Stimulated activated CD4-positive, alpha-beta T cell treated with anti-CD3 and anti-CD28 coated beads, TNF-alpha, amount 100 ng/mL, for 1 hour (primary cell): ENCODE measurements at places on chromosomes 11 and 22.

GRCh38 chr11:124518989-124519451 lies 24.4 kb downstream of the OR8B12 start:
- DNase-seq = no peak

GRCh38 chr11:79101656-79102055 lies 339.2 kb downstream of the TENM4 start:
- no peak for DNase-seq

- DNase-seq = no peak
Measured at GRCh38 chr22:32144496-32145274, 14.4 kb downstream of the C22orf42 start.

GRCh38 chr22:42708417-42708816 lies 12.3 kb downstream of the A4GALT start:
- DNase-seq = no peak

DNA sequence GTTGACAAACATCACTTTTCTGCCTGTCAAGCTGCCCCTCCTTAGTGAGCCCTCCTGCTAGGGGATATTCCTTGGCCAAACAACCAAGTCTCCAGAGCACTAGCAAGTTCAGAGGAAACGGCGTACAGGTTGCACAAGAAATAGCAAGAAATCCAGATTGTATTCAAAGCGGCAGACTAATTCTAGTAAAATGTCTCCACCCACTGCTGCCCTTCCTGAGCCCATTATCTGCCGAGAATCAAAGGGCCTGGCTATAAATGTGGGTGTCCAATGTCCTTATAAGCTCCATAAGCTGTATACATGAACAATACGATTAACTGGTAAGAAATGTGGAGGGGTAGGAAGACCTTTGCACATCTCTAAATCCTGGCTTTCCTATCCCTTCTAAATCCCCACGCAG lies 44.0 kb upstream of the AKIP1 start:
- no peak for DNase-seq

DNA sequence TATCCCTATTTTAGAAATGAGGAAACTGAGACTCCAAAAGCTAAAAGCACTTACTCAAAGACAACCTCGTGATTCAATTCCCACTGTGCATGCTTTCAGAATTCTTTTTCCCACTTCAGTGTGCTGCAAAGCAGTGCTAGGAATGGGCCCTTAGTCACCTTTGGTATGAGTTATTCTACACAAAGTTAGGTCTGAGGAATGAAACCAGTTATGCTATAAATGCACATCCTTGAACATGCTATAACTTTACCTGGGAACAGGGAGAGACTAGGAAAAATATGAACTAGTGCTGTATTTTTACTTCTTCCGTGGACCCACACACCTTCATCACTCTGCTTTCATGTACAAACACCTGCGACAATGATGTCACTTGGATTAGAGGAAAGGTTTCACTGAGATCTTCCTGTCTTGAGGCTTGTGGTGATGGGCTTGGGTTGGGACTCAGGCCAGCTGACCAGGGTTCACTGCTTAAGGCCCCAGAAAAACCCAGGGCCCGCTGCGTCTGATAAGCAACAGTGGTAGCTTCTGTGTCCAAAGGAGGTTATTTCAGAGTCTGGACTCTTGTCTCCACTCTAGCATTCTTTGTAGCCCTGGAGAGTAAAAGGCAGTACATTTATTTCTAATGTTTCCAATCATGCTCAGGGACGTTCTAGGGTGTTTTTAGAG lies 81.6 kb downstream of the ZC3H12C start:
- DNase-seq = no peak

DNA sequence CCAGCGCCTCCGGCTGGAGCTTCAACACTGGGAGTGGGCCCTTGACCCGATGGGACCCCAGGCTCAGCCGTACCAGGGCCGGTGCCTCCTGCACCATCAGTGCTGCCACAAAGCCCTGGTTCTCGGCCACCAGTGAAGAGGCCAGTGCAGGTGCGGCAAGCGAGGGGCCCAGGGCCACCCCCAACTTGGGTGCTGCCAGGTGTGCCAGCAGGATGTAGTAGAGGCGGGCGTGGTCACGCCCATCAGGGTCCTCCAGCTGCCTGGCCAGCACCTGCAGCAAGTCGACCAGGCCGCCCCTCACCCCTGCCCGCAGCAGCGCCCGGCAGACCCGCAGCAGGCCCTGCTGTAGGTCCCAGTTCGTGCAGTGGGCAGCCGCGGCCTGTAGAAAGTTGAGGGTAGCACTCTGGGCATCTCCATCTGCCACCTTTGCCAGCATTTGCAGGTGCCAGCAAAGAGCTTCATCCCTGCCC lies 2.3 kb downstream of the AP5B1 start:
- no peak for DNase-seq

DNA sequence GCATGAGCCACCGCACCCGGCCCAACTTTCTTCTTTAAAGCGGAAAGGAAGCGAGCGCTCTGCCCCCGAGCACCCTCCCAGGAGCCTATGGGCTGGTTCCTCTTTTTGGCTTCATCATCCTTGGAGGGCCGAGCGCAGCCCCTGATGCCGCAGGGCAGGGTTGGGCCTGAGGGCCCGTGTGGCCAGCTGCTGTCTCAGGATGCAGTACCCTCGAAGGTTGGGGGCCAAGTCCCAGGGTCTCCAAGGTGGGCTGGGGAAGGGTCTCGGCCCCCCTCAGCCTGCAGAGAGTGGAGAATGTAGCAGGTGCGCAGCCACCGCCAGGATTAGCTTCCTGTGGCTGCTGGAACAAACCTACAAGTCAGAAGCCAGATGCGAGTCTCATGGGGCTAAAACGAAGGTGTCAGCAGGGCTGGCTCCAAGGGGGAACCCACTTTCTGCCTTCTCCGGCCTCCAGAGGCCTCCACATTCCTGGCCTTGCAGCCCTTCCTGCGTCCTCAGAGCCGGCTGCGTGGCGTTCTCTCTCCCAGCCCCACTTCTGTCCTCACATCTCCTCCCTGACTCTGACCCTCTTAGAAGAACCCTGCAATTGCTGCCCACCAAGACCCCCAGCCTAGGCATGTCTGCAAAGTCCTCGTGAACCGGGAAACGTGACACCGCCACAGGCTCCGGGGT lies 2.9 kb downstream of the PANX2 start:
- no peak for DNase-seq

DNA sequence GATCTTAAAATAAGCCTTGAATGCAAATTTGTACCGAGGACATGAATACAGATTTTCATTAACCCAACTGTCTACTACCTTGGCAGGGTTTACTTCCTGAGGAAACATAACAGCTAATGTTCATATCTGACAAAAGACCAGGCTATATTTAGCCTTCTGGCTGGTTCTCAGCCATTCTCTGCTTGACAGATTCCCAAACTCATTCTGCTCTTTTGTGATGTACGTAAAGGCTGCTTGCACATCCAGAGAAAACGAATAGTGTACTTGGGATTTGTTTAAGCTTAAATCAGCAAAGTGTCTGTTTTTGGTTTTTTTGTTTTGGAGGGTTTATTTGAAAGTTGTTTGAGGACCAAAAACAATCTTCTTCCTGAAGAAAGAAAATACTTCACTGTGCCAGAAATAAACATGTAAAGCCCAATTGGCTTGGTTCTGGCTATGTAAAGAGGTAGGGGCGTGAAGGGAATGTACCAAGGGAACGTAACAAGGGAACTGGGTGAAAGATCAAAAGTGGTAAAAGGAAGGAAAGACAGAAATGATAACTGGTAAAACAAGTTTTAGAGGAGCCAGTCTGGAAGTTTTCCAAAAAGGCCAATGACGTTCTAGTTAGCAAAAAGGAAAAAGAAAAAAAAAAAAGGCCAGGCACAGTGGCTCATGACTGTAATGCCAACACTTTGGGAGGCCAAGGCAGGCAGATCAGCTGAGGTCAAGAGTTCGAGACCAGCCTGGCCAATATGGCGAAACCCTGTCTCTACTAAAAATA lies 21.4 kb upstream of the CRTAM start:
- no peak for DNase-seq

DNA sequence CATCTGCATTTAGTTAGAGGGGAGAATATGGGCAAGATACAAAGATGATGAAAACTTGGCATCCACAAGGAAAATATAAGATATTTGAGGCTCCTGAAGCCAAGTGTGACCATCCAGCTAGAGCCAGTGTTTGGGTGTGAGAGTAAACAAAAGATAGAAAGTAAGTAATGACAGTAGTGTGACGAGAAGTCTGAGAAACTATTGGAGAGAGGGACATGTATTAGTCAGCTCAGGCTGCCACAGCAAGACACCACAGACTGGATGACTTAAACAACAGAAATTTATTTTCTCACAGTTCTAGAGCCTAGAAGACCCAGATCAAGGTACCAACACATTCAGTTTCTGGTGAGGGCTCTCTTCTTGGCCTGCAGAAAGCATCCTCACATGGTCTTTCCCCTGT lies 6.4 kb upstream of the CCKBR start:
- no peak for DNase-seq

DNA sequence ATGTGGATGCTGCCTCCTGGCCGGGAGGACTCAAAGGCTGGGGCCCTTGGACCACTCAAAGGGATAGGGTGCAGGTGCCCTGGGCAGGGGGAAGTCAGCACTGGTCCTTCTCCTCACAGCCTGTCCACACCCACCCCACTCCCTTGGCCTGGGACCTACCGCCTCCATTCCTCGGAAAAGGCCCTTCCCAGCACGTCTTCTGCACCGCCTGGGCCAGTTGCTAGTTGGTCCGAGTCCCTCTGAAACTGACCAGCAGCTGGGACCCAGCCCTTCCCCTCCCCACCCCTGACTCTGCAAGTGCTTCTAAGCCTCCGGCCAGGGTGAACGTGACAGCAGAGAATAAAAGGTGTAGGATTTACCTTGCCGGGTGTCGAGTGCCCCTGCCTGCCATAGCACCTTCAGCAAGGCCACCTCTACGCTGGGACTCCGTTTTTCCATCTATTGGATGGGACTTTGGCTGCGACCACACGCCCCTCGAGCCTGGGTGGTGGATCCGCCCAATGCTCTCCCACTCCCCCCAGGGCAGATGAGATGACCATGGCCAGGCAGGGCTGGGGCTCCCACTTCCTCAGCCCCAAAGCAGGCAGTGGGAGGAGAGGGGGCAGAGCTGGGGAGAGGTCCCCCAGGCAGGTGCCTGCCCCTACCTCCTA lies 37.3 kb downstream of the OSBPL5 start:
- no peak for DNase-seq

GRCh38 chr11:79762279-79762921 lies 321.6 kb upstream of the TENM4 start:
- no peak for DNase-seq

DNA sequence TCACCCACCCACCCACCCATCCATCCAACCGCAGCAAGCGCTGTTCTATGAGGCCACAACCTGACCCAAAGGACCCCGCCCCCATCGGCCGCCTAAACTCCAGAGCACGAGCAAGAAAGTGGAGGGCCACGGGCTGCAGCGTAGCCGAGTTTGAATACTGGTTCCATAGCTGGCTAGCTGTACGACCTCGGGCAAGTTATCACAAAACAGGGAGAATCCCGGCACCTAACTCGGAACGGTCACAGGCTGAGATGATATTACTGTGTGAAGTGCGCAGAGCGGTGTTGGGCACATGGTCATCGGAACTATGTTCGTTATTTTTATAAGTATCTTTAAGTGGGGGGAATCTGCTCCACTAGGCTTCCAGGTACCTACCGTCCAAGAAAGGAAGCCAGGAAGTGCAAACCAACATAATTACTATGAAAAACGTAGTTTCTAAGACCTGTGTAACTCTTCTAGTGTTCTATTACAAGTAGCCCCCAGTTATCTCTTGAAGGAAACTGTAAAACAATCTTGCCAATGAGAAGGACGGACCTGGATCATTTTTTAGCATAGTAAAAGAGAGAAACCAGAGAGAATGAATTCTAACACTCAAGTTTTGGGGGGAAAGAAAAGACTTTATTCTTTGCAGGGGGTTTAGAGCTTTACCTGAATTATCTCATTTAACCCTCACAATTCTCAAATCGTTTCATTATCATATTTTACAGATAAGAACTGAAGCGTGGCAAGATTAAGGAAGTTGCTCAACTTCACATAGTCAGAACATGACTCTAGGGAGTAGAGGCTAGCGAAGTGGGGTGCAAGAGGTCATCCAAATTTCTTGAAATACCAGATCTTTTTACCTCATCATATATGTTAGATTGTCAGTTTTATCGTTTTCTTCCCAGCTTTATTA lies 663 bp upstream of the BUD13 start:
- no peak for DNase-seq

DNA sequence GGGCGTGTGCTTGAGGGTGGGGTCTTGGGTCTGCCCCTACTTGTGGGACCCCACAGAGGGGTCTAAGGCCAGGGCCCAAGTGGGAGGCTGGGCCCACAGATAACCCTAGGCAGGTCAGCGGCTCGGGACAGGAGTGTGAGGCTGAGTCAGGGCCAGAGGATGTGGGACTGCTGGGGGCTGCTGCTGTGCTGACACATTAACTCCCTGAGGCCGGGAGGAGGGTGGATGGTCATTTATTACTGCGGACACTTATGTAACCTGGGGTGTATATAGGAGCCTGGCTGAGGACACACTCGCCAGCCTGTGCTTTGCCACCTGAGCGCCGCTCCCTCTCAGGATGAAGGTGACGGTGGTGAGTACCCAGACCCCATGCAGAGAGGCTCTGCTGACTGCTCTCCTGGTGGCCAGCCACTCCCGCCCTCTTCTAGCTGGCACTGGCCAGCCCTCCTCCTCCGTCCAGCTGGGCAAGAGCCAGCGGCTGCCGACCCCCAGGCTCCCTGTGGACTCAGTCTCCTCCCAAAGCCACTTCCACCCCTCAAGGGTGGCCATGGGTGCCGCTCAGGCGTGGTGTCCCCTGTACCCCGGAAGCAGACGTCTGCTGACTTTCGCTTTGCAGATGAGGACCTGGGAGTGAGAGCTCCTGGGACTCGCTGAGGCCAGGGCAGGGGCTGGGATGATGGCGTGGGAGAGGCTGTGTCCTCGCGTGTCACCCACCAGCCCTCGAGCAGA lies at the start of gene MIOX:
MIOX (plus strand) TSS at position 299 of the 729 bp plus-strand sequence; CDS start at position 338, 39 bp downstream.
- no peak for DNase-seq

GRCh38 chr11:120612513-120613263 lies 101.1 kb downstream of the GRIK4 start:
- no peak for DNase-seq
